Fibroblast of lung (primary cell): ENCODE measurements at places on chromosomes 7 and 10. TPM values are rescaled to one million over a fixed set of nuclear protein-coding genes. Genes with fewer than 3 reads are reported as not detected.

Gene ABHD11
- total RNA-seq = 7.1 and 8.0 TPM in 2 replicates

Gene ADAM12
- 21.0 and 33.9 TPM in 2 replicates for total RNA-seq

Gene OR2A42
- total RNA-seq = under 0.01 TPM in 1 of 2 replicates, not detected in the other

Gene NPSR1
- not detected in 2 replicates for total RNA-seq

Gene VAX1
- not detected in 2 replicates for total RNA-seq

Gene CALCR
- not detected in 2 replicates for total RNA-seq

Gene EPO
- not detected in 2 replicates for total RNA-seq

Gene BCAP29
- 40.8 and 64.7 TPM in 2 replicates for total RNA-seq

Gene ANKRD61
- total RNA-seq = 0.17 and 0.26 TPM in 2 replicates

Gene PLPP4
- total RNA-seq = 0.26 and 1.2 TPM in 2 replicates

Gene MSMB
- not detected in 2 replicates for total RNA-seq

Gene PRKG1
- 60.1 and 71.8 TPM in 2 replicates for total RNA-seq

Gene CARD11
- not detected in 2 replicates for total RNA-seq
